Left renal cortex interstitium (tissue), 4 donors: ENCODE measurements at places on chromosomes 6 and 20.

DNA sequence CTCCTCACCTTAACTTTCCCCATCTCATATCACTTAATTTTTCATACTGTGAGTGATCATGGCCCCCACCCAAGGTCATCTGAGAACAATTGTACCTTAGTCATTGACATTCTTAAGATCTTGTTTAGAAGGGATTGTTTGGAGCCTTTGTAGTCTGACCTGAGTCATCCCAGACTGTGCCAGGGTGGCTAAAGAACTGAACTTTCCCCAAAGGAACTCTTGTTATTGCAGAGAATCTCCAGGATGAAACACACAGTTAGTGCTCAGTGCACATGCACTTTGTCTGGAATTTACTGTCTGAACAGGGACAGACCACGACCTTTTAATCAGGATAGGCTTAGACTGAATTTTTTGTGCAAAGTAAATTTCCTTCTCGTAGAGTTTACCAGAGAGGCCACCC, 112.6 kb upstream of the CCN2 start:
- no peak for DNase-seq

DNA sequence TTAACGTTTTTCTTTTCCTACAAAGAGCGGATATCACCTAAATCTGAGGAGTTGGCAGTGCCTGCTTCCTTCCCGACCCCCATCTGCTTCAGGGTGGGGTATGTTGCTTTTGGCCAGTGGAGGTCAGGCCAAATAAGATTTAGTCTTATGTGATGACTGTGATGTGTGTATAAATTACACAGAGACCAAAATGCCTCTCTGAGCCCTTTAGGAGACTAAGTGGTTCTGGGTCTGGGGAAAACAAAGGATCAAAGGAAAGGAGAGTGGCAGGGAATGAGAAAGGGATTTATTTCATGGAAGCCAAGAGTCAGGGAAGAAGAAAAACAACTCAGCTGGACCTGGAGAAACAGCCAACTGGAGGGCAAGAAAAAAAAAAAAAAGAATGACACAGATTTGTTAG, 39.1 kb upstream of the TBC1D7 start:
- DNase-seq: no peak

DNA sequence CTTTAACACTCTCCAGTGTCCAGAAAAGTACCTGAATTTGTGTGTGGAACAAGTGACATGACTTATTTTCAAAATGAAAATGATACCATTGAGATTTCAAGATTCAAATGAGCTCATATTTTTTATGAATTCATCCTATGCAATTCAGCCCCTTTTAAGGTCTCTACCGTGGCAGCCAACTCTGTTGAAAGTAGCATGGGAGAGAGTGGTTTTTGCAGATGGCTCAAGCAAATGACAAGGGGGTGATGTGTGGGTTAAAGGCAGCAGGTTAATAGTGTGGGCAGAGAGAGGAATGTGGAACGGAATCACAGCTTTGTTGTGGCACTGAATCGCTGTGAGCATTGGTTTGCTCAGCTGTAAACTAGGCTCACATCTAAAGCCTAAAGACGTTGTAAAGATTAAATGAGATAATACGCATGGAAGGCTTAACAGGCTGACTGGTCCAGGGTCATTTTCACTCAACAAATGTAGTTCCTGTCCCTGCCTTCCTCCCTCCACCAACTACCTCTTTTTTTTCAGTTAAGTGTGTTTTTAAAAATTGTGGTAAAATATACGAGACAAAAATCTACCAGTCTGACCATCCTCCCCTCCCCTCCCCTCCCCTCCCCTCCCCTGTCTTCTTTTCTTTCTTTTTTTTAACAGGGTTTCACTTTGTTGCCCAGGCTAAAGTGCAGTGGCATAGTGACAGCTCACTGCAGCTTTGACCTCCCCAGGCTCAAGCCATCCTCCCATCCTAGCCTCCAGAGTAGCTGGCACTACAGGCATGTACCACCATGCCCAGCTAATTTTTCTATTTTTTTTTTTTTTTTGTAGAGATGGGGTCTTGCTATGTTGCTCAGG, 114.7 kb upstream of the ZNF217 start:
- no peak for DNase-seq

GRCh38 chr20:31602779-31603441, 2.2 kb upstream of the ID1 start:
- DNase-seq: no peak

GRCh38 chr6:84123186-84123585, 89.6 kb downstream of the MRAP2 start:
- no peak for DNase-seq

DNA sequence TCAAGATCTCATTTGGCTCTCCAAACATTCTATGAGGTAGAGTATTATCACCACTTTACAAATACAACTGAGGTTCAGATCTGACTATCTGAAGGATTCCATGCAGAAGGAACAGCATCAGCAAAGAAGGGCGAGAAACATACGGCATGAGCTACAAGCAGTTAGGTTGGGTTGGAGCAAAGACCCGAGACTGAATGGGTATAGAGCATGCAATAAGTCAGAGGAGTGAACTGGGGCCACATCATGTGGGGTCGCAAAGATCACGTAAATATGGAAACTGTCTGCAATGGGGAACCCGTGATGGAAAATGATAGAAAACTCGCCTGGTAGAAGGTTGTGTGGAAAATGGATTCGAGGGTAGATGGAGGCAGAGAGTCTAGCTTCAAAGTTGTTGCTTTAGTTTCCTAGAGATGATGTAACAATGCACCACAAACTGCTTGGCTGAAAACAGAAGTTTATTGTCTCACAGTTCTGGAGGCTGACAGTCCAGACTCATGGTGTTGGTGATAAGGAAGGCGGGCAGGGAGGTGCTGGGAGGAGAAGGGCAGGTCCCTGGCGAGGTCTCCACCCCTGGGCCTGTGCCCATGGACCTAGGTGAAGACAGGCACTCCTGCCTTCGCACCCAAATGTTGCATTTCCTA, 44.3 kb upstream of the BCLAF1 start:
- DNase-seq: no peak

GRCh38 chr6:35544769-35545361, 32.2 kb upstream of the TULP1 start:
- no peak for DNase-seq

DNA sequence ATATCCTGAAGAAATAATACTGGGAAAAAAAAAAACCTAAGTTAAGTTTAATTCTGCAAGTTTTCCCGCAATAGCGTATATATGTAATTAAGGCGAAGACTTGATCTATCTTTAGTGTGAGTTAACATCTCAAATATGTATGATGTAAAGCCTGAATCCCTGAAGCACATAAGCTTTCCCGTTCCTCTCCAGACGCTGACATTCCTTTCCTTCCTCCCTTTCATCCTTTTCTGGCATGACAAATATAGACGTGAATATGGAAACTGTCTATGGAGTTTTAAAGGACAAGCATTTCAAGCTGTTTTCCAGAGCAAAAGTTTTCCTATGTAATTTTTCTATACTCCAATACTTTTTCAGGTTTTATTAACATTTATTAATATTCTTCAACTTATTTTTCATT, 637.0 kb downstream of the COL12A1 start:
- DNase-seq: no peak

GRCh38 chr20:4086771-4087687, 71.7 kb upstream of the RNF24 start:
- no peak for DNase-seq

GRCh38 chr6:163354761-163355425, 59.6 kb upstream of the QKI start:
- no peak for DNase-seq

GRCh38 chr20:24357177-24357576, 112.3 kb upstream of the SYNDIG1 start:
- DNase-seq: no peak

DNA sequence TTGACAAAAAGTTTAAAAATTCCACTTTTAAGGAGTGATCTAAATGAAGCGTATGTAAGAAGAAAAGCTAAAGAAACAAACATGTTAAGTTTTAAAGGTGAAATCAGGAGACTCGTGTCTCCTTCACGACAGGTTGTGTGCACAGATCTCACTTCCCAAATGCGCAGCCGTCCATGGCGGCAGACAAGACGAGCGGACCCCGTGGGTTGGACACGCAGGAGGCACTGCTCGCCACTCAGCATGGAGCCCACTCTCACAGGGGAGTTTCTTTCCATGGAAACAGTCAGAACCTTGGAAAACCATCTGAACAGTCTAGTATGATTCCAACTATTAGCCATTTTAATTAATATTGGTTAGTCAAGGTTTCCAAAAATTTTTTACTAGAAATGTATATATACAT, 48.9 kb downstream of the WDR27 start:
- no peak for DNase-seq
